CD4-positive, alpha-beta T cell treated with Interleukin-6 at 100 ng/mL for 8 hours (primary cell): ENCODE measurements at places on chromosomes 1 and 21.

DNA sequence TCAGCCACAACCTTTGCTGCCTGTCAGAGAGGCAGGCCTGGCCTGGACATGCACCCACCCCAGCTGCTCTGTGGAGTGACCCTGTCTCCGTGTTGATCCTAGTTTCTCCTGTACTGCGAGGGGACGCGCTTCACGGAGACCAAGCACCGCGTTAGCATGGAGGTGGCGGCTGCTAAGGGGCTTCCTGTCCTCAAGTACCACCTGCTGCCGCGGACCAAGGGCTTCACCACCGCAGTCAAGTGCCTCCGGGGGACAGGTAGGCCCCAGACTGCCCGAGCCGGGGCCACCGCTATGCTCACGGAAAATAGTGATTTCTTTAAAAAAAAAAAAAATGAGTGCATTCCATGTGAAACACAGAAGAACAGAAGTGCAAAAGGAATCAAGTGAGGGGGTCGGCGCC, 41.6 kb upstream of the TRAPPC10 start:
- DNase-seq, result no peak

DNA sequence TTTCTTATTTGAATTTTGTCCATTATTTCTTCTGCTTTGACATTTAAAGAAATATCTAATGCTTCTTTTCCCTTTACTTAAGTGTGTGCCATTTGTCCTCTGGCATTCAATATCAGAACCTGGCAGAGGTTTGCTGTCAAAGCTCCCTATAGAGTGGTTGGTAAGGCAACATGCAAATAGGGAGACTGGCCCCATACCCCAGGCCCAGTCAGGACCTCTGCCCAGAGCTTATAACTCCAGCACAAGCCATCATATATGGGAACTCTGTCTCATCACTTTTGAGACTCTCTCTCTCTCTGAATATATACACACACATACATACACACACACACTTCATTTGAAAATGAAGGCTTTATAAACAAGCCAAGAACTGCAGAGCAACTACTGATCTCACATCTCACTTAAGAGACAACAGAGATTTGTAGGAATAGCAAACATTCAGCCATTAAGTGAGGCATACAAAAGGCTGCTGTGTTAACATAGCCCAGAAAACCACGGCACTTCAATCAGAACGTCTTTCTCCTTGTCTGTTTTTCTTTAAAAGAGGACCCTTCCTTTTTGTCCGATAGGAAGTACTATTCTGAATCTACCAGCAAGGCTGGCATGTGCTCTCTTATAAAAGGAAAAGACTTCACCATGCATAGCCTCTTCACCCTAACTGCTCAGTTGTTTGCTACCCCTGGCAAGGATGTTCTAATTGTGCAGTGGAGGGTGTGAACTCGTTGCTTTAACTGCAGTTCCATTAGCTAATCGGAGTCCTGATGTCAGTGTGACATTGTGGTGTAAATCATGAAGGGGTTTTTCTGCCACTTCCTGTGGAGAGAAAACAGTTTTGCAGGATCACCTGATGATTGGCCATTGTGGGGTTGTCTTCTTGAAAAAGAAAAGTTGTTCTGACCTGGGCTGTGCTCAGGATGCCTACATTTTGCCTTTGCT, 101.7 kb downstream of the NR5A2 start:
- peak; percentile 6 for DNase-seq

- no peak for DNase-seq
These were observed 23.8 kb downstream of the HSD11B1 start for GRCh38 chr1:209728466-209728865.

- DNase-seq, result no peak
These were observed 424.0 kb downstream of the KIF26B start for GRCh38 chr1:245578771-245579170.

DNA sequence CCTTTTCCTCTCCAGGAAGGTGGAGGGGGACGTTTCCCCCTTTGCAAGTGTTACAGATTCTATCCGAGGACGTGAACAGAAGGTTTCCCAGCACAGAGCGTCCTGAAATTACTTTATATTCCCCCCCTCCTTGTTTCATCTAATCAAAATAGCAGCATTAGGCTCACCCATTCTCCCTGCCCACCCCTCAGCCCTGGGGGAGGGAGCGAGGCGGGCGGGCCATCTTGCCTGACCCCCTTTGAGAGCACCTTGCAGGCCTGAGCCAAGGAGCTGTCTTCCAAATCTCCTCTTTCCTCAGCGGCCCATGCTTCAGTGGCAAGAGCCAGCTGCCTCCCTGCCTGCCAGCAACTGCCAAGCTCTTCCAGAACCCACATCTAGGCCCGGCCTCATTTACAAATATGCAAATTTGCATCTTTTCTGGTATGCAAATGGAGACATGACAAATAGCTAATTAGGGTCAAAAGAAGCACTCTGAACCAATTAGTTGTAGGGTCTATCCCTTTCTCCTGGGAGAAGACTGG, 69.1 kb upstream of the POU3F1 start:
- DNase-seq, result no peak

DNA sequence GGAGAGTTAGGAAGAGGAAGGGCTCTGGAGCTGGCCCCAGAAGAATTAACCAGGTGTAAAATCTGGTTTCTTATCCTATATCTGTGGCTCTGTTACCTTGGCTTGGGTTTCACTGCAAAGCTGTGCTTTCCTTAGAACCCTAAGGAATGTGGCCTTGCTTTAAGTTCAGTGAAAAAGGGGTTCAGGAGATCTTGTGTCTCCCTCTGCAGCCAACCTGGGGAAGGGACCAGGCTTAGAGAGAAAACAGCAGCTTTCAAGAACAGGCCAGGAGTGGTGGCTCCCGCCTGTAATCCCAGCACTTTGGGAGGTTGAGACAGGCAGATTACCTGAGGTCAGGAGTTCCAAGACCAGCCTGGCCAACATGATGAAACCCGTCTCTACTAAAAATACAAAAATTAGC, 16.1 kb upstream of the MYCL start:
- DNase-seq, result no peak

DNA sequence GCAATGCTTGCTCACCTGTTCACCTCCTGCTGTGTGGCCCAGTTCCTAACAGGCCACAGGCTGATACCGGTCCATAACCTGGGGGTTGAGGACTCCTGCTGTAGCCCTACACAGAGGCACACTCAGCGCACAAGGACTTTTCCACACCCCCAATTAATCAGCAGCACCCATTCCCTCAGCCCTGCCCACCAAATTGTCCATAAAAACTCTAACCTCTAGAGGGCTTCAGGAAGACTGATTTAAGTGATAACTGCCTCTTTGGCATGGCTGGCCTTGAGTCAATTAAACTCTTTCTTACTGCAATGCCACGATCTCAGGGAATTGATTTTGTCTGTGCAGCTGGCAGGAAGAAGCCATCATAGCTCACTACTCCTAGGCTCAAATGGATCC, 71.3 kb upstream of the MUTYH start:
- DNase-seq, result no peak

GRCh38 chr1:245306020-245306419, 151.2 kb downstream of the KIF26B start:
- no peak for DNase-seq

DNA sequence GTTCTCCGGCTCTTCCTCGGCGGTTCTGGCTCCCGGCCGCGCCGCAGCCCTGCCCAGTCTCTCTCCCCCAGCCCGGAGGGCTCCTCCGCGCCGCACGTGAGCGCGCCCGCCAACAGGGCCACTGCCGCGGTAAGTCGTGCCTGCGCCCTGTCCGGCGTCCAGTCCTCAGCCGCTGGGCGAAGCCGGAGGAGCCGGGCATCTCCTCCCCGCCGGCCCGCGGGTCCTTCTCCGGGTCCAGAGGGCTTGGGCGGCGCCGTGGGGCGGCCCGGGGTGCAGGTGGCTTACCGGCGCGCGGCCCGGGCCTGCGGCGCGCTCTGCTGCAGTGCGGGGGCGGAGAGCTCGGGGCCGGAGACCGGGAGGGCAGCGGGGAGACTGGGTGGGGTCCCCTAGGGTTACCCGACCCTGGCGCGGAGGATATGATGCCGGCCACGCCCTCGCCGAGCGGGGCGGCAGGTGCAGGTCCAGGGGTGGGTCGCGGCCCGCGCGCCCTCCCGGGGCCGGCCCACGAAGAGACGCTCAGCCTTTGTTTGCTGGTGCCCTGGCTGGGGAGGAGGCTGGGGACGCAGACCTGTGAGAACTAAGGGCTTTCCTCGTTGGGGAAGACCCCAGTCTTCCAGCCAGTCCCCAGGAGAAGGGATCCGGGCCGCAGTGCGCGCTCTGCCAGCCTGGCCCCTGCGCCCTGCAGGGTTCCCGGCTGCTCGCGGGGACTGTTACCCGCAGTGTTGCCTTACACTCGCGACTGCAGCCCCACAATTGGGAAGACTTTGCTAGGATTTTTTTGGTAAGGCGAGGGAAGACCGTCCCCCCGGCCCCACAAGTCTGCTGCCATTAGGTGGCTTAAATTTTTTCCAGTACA, at the start of gene DOP1B:
Gene DOP1B (plus strand): TSS at position 10 of the 856 bp plus-strand sequence. CDS start 7,910 bp downstream, outside the sequence.
- DNase-seq, result no peak

DNA sequence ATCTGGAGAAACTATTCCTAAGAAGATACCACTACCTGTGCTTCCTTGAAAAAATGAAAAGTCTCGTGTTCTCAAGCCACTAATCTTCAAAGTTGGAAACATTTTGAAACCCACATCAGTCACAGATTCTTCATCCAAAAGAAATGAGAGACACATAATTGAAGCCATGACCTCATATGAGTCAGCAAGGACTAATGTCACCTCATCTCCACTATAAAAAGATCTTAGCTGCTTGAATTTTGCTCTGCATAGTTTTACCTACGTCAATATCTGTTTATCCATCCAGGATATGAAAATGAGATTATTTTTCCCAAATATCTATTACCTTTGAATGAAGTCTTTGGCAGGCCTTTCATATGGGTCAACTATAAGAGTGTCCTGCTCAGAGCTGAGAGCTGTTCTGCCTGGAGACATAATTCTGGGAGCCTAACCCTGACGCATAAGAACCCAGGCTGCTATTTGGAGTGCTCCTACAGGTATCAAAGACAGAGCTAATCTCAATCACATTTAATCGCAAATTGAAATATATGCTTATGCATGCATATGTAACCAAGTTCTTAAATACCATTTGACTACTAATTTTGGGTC, 312.5 kb upstream of the PKN2 start:
- DNase-seq, result no peak

DNA sequence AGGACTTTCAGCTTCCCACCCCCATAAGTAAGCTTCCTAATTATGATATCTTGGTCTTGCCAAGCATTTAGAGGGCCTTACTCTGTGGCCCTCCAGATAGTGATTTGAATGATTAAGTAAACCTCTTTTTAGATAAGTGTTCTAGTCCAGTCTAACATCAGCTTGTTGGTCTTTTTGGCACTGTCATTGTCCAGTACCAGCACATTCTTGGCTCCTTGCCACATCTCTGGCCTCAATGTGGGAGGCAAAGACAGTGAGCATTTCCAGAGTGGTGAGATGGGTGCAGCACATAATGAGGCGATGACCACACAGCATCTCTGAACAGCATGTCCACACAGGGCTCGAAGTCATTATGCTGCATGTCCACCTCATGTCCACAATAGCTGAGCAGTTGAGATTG, 6.1 kb downstream of the CAPZA1 start:
- DNase-seq, result no peak

DNA sequence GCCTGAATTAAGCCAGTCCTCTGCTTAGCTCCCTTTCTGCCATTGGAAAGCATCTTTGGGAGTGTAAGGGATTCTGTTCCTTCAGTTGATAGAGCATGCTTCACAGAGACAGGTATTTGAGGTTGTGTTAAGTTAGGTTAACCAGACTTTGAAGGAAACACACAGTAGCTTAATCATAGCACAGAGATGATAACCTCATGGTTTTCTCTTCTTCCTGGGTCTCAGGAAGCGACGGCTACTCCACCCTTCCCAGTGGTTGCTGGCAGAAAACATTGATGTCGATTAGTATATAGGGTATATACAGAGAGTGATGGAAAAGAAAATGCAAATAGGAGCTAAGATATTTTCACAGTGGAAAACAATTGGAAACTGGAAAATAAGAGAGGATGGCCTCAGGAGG, 42.0 kb downstream of the S1PR1 start:
- peak; percentile 60 for DNase-seq

GRCh38 chr1:75969550-75969949, 37.3 kb upstream of the ASB17 start:
- no peak for DNase-seq

DNA sequence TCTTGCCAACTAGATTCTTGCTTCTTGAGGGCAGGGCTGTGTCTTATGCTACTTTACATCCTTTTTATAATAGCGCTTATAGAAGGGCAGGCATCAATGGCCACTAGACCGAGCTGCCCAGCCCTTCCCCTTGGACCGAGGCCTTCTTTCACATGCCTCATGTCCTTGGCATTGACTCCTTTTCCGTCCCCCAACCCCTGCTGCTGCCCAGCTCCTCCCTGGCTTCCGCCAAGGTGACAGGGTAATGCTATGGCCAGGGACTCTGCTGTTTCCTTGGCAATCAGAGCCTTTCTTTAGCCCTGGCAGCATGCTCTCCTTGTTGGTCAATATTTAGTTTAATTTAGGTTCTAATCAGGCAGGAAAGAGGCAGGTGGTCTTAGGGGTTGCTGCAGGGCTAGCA, 48.2 kb downstream of the DDX20 start:
- DNase-seq, result no peak

GRCh38 chr1:104266612-104267011, 516.9 kb downstream of the AMY1C start:
- DNase-seq, result no peak

DNA sequence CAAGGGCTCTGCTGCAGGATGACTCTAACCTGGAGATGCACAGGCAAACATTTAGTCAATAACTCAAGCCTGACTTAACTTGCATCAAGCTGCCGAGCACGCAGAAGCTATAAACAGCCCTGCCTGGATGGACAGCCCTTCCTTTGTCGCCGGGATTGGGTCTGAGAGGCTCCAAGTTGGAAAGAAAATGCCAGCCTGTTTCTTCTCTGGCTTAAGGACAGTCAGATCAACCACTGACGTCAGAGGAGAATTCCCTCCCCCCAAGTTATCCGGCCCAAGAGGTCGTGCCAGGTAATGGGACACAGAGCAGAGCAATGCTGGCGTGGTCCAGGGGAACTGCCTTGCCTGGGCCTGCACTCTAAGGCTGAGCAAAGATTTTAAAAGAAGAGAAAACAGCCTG, 27.1 kb upstream of the LRRC38 start:
- no peak for DNase-seq

DNA sequence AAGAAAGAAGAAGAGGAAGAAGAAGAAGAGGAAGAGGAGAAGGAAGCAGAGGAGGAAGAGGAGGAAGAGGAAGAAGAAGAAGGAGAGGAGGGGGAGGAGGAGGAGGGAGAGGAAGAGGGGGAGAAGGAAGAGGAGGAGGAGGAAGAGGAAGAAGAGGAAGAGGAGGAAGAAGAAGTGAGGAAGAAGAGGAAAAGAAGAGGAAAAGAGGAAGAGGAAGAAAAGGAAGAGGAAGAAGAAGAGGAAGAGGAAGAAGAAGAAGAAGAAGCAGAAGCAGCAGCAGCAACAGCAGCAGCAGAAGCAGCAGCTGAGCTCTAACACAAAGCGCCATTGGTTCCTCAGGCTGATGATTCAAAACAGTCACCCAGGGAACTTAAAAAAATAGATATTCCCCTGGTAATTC, 34.0 kb downstream of the DNAI4 start:
- no peak for DNase-seq

- no peak for DNase-seq
These were observed 215.4 kb downstream of the OMA1 start for GRCh38 chr1:58331156-58331555.

- no peak for DNase-seq
These were observed 4.0 kb downstream of the LRRC53 start for GRCh38 chr1:74508449-74508848.

- no peak for DNase-seq
These were observed 194.1 kb upstream of the ADGRL2 start for GRCh38 chr1:81606656-81607055.
